ENCODE measurements at places on chromosomes 16 and 17.

- no peak for DNase-seq
Observed at GRCh38 chr16:74449470-74449869, 28.2 kb upstream of the CLEC18B start.

DNA sequence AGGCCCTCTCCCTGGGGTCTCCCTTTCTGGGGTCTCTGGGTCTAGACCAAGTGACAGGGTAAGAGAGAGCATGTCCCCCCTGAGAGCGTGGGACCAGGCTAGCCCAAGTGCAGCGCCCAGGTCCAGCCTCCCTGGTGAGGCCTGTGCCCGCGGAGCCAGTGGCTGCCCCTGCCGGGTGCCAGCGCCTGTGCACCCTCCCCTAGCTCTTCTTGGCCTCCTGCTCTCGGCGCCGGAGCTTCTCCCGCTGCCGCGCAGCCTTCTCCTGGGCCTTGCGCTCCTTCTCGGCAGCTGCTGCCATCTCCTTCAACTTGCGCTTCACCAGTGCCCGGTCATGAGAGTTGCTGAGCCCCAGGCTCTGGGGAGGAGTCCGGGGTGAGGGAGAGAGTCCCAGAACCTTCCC lies 17.3 kb downstream of the SAMD14 start:
- DNase-seq = no peak

- DNase-seq = no peak
Observed at GRCh38 chr17:7439462-7440112, at the start of gene FGF11. TSS of gene FGF11 (plus strand) at chr17:7439512. CDS start at chr17:7439621, 109 bp downstream.

- DNase-seq = no peak
Observed at GRCh38 chr16:57482845-57483545, 3.3 kb downstream of the DOK4 start.

DNA sequence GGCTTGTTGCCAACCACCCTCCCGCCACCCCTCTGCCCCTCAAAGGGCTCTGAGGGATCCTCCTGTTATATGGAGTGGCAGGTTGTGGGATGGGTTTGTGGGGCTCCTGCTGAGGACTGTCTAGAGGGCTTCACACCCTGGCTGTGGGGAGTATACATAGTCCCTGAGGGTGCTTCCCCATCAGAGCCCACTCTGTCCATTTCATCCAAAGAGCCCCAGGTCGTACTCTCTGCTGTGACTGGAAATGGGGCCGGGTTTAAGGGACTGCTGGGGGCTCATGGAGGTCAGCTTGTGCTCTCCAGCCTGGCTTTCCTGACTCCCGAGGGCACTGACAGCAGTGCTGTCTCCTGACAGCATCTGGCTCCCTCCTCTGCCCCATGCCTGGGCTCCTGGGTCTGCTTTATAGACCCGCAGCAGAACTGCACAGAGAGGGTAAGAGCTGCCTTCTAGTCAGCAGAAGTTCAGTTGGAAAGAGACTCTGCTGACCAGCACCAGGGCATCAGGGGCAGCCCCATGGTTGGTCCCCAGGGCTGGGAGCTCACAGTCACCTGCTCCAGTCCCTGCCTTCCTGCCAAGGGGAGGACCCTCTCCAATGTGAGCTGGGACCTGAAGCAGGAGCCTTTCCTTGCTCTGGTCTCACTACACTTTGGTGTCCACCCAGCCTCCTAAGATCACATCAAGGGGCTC lies 17.8 kb upstream of the TNS4 start:
- no peak for DNase-seq

- DNase-seq = no peak
Observed at GRCh38 chr17:33944412-33944811, 310.7 kb upstream of the CCL2 start.

- DNase-seq = no peak
Observed at GRCh38 chr17:46072998-46073397, 73.9 kb downstream of the STH start.

- no peak for DNase-seq
Observed at GRCh38 chr16:78639775-78640174, 540.3 kb downstream of the WWOX start.

GRCh38 chr17:7842380-7843256 lies 8.6 kb downstream of the KDM6B start:
- peak; percentile 95 for DNase-seq

GRCh38 chr17:58304750-58305486 lies 23.7 kb downstream of the TSPOAP1 start:
- no peak for DNase-seq

GRCh38 chr17:2566056-2566455 lies 27.4 kb upstream of the PAFAH1B1 start:
- no peak for DNase-seq

- DNase-seq = no peak
Observed at GRCh38 chr16:86391984-86392383, 118.3 kb upstream of the FOXF1 start.

DNA sequence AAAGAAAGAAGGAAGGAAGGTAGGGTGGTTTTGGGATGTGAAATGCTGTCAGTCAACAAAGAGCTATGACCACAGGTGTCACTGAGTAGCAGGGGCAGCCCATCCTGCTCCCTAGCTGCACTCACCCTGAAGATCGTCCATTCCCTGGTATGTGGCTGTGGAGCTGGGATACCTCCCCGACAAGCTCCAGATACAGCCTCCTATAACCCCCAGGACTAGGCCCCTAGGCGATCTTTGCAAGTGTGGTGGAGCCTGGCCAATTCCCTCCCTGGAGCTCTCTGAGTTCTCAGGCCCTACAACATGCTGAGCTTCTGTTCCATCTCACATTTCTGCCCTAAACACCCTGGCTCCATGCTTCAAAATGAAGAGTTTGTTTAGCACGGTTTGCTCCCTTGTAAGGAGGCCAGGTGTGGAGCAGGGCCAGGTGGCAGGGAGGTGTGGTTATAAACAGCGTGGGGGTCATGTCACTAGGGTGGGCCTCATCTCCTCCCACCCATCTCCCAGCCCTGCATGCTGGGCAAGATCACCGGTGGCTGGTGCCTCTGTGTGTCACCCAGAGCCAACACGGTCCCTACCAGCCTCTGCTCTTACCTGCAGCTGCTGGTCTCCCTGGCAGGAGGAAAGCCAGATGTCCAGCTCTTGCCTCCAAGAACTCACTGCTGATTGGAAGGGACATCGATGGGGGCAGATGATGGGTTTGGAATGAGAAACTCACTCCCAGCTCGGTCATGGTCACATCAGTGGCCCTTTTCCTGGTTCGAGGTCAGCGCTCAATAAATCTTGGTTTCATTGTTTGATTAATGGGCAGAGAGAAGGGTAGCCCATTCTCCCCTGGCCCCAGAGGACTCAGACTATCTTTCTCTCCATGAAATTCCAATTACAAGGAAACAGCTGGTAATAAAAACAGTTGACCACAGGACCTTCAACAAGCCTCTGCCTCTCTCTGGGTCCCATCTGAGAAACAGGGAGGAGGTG lies 511.0 kb upstream of the CDH5 start:
- no peak for DNase-seq

DNA sequence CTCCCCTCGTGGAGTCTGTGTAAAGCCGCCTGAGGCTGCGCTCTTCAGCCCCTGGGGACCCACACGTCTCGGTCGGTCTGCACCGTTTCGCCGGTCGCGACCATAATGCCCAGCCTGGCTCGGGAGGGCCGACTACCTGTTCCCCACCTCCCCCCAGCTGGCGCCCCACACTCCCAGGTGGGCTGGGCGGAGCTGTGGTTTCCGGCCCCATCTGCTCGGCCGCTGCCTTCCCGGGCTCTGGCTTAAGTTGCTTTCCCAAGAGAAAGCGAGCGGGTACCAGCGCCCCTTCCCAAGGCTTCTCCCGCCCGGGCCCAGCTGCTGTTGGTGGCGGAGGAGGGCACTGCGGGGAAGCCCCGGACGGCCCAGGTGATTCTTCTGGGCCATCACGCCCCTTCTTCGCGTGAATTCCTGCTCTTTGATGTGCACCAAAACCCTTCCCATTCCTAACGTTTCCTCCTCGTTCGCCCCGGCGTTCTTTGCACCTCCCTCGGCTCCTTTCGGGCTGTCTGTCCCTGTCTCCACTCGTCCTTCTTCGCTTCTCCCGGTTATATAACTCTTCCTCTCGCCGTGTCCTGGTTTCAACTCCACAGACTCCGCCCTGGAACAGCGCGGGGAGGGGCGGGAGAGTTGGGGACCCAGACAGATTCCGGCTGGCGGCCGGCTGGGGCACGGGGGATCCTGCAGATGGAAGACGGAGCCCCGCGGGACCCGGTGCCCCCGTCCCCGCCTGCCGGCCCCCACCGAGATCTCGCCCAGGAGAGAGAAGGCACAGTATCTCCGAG lies 2.0 kb downstream of the KDM6B start:
- DNase-seq = no peak

DNA sequence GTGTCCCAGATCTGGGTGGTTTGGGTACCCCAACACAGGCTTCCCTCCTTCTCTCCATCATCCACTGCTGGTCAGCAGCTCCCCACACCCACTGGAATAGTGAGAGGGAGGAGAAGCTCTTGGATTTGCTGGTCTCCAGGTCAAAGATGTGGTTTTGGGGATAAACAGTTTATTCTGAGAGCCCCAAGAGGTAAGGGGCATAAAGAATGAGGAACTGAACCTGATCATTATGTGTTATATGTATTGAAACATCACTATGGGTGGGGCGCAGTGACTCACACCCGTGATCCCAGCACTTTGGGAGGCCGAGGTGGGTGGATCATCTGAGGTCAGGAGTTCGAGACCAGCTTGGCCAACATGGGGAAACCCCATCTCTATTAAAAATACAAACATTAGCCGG lies 3.9 kb downstream of the DPEP2 start:
- no peak for DNase-seq

GRCh38 chr17:81713004-81713555 lies 996 bp downstream of the SLC25A10 start:
- DNase-seq = no peak

DNA sequence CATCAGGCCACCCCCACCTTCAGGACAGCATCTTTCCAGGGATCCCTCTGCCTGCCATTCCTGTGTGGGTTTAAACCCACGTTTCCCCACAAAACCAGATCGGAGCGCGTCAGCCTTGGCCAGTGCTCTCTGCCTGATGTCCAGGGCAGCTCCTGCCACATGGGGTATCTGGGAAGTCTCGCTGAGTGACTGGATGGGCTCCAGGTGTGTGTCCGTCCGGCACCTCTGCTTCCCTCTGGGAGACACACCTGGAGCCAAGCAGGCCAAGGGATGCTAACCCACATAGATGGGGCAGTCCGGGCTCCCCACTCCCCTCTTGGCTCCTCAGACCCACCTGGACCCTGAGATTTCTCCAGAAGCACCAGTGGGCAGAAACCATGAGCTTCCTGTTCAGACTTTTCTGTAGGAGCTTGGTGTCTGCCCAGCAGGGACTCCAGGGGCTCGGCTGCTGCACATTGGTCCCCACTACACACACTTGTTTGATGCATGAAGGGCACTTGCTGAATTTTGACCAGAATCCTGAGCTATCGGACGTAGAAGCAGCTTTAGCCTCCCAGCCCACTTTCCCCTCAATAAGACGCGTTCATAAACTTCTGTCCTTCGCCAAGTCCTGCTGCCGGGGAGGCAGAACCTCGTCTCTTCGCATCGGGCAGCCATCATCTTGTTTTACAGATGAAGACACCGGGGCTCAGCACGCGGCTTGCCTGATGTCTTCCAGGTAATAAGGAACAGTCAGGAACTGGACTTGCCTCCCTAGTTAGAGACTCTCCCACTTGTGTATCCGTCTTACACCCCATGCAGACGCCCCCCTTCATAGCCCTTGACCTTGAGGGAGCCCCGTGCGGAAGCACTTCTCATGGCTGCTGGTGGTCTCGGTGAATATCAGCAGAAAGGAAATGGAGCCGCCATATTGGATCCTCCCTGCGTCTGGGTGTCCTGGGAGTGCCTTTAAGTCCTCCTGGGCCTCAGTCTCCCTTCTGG lies 91.6 kb upstream of the ZNF469 start:
- no peak for DNase-seq

DNA sequence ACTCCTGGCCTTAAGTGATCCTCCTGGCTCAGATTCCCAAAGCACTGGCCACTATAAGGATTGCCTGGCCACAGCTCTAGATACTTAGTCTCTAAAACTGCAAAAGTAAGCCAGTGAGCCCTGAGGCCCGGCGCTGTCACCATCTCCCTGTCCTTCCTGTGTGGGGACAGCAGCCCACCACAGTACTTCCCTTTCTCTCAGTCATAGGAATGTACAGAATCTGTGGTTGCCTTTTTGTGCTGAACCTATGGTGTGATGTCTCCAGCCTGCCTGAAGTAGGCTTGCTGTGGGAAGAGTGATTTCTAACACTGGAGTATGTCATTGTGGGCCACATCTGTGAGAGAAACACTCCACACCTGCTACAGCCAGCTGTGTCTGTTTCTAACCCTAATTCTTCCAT lies 24.7 kb downstream of the NTAN1 start:
- DNase-seq = no peak

DNA sequence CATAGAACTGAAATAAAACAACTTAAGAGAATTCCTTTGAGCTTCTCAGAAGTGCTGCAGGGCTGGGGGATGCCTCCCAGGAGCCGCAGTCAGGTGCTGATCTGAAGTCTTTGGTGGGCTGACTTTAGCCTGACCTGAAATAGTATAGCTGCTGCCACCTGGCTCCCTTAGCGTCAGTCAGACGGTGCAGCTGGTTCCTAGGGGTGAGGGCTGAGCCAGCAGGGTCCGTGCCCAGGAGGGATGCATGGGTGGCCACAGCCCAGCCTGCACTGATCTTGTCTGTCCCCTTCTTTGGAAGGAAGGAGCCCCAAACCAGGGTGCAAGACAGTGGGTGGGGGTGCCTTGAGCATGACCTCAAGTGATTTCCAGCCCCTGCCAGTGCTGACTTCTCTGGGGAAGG lies 11.5 kb downstream of the MAPT start:
- no peak for DNase-seq

- no peak for DNase-seq
Observed at GRCh38 chr16:72917051-72917450, 130.9 kb downstream of the ZFHX3 start.

DNA sequence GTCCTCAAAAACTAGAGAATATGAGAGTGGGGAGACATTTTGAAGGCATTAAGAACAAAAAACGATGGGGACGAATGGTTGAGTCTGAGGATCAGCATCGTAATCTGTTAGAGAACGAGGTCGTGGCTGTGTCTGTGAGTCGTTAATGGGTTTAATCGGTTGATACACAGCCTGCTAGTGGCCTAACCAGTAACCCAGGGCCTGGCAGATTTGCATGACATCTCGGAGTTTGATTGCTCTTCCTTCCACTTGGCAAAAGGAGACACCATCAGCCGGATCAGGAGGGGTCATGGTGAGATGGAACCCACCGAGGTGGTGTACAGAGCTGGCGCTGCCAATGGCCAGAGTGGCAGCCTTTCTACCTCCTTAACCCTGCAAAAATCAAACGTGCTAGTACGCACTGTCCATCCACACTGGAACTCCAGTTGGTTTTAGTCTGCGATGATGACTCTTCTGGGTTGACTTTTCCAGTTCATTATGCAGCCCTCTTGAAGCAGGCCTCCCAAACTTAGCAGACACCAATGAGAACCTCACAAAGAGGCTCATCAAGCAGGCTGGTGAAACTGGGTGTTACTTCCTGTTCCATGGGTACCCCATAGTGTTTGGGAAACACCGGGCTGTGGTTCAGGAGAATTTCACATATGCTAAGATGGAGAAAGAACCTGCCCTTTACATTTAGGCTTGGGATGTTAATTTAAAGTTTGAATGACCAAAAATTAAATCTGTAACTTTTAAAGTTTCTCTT lies 4.1 kb downstream of the HS3ST3B1 start:
- no peak for DNase-seq

- no peak for DNase-seq
Observed at GRCh38 chr16:84052071-84052622, 9.6 kb upstream of the SLC38A8 start.

Measured in stimulated activated CD8-positive, alpha-beta memory T cell treated with anti-CD3 and anti-CD28 coated beads, Interleukin-4, amount 100 ng/mL, for 4 hours (primary cell).